WTC11 (cell line): ENCODE measurements at places on chromosomes 7 and 10. TPM values are rescaled to one million over a fixed set of nuclear protein-coding genes. Genes with fewer than 3 reads are reported as not detected.

GRCh38 chr10:44413416-44413815 lies 28.5 kb upstream of the CXCL12 start:
- no peak for DNase-seq

GRCh38 chr10:77117501-77117900 lies 520.1 kb downstream of the KCNMA1 start:
- DNase-seq, result no peak

GRCh38 chr7:119640861-119641260 lies 632.1 kb upstream of the KCND2 start:
- DNase-seq, result no peak

- no peak for DNase-seq
Observed at GRCh38 chr7:63080831-63081230, 917.8 kb upstream of the ZNF722 start.

- DNase-seq, result no peak
Observed at GRCh38 chr10:126671402-126671975, 996 bp upstream of the C10orf90 start.

DNA sequence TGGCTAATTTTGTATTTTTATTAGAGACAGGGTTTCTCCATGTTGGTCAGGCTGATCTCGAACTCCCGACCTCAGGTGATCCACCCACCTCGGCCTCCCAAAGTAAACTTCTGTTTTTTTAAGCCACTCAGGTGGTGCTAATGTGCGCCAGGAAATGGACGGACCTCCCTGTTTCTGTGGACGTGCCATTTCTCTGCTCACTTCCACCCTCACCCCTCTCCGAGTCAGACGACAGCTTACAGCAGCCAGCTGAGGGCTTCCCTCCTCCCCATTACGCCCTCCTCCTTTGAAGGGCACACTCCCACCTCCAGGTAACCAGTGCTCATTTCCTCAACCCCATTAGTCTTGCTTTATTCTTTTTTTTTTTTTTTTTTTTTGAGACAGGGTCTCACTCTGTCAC lies 41.7 kb upstream of the EZH2 start:
- DNase-seq, result no peak

DNA sequence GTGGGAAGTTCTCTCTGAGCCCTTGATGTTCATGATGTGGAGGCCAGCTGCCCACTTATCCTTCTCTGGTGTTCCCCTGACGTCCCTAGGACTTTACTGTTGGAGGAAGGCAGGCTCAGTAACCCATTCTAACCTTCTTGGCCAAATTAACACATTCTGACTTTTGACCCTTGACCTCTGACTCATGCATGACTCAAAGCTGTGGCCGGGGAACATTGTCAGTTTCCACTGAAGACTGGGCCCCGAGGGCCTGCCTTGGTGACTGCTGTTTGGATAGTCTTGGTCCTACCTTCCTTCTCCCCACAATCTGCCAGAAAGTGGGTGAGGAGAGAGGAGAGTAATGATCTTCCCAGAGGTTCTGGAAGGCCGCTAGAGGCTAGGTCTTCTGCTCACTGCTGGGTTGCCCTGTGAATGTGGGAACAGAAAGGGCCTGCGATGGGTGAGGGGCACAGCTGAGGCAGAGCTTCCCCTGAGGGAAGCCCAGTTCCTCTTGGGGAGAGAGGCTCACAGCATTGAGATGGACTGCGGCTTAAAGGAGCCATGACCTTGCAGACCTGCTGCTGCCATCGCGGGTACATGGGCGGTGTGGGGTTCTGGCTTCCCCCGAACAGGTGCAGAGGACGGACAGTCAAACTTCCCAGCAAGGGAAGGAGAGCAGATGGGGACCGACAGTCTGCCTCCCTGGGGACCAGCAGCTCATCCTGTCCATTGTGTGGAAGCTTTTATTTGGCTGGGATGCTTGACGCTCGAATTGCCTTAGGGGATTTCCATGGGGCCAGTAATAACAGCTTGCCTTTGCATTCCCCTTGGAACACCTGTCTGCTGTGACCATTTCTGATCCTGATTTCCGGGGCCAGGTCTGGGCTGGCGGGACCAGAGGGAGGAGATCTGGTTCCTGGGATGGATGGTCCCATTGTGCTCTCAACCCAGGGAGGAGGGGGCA lies 43.8 kb downstream of the ADAMTS14 start:
- DNase-seq, result no peak

GRCh38 chr10:103225939-103226338 lies 19.7 kb upstream of the RPEL1 start:
- DNase-seq, result no peak

DNA sequence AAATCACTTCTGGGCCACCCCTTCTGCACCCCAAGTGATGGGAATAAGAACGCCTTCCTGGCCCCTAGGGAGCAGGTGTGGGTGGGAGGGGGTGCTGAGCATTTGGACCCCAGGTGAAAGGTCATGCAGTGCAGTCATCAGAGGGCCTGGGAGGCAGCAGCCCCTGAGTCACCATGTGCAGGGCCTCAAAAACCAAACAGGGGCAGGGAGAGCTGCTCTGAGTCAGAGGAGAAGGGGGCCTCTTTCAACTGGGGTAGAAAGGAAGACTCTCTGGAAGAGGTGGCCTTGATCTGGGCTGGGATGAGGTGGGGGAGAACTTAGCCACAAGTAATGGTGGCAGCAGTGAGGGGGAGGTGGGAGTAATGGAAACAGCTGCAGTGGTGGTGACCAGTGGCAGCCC lies 164.3 kb downstream of the BUB3 start:
- no peak for DNase-seq

PPP1R3A gene
- 0.07 TPM in 1 of 3 replicates, not detected in the others for total RNA-seq

TMEM229A gene
- 0.27 to 0.74 TPM (median 0.41 TPM) in 3 replicates for total RNA-seq

NEUROD6 gene
- total RNA-seq, result not detected in 3 replicates

NPY4R2 gene
- not detected in 3 replicates for total RNA-seq

NXPH1 gene
- 0.14 to 0.59 TPM (median 0.27 TPM) in 3 replicates for total RNA-seq

PLEKHS1 gene
- total RNA-seq, result not detected in 3 replicates

NCOA4 gene
- total RNA-seq, result 64.6 to 69.4 TPM (median 64.7 TPM) in 3 replicates

NUTM2D gene
- total RNA-seq, result 1.0 to 1.6 TPM (median 1.2 TPM) in 3 replicates

GDF2 gene
- not detected in 3 replicates for total RNA-seq

PNLIPRP2 gene
- 0.28 to 0.76 TPM (median 0.57 TPM) in 3 replicates for total RNA-seq
